ENCODE measurements at places on chromosomes 3 and 15.

GRCh38 chr3:58840949-58841348 is 174.4 kb upstream of the FAM3D start:
- DNase-seq = no peak

GRCh38 chr15:64333986-64334929 is 21.7 kb downstream of the CSNK1G1 start:
- DNase-seq = peak; percentile 52

- DNase-seq = no peak
These were observed 15.8 kb downstream of the ILDR1 start for GRCh38 chr3:122006267-122006666.

DNA sequence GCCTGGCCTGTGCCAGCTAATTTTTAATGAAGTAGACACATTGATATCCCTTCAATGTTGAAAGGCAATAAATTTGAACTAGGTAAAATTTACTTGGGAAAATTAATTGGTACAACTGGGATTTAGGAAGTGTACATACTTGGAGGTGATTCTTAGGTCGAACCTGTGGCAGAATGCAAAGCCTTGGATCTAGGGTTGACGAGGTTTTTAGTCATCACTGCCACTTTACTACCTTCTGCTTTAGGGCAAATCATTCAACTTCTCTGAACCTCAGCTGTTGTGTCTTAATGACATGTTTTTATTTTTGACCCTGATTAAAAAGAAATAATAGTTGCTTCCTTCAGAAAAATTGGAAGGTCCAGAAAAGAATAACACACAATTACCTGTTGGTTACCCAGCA is 2.5 kb downstream of the APPL1 start:
- DNase-seq = no peak

- no peak for DNase-seq
These were observed 61.5 kb downstream of the APBA2 start for GRCh38 chr15:28947221-28947674.

DNA sequence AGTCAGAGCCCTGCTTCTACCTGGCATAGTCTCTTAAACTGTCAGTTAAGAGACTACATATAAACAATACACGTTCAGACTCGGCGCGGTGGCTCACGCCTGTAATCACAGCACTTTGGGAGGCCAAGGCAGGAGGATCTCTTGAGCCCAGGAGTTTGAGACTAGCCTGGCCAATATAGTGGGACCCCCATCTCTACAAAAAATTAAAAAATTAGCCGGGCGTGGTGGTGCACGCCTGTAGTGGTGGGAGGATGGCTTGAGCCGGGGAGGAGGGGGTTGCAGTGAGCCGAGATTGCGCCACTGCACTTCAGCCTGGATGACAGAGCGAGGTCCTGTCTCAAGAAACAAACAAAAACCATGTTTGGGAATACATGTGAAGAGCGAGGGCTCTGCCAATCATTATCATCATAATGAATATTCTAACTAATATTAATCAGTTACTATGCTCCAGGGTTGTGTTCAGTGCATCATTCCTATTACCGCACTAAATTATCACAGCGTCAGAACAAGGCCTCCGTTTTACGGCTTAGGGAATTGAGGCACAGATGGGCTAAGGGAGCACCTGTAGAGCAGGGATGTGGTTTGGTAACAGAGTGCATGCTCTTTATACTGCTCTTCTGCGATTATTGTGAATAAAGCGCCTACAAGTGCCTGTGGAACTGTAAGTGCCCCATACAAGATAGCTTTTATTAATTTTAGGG is 844 bp upstream of the UQCC5 start:
- DNase-seq = no peak

- no peak for DNase-seq
These were observed 1013.6 kb downstream of the ROBO1 start for GRCh38 chr3:78754066-78754743.

- DNase-seq = no peak
These were observed 209.5 kb downstream of the MAGI1 start for GRCh38 chr3:65829228-65829627.

DNA sequence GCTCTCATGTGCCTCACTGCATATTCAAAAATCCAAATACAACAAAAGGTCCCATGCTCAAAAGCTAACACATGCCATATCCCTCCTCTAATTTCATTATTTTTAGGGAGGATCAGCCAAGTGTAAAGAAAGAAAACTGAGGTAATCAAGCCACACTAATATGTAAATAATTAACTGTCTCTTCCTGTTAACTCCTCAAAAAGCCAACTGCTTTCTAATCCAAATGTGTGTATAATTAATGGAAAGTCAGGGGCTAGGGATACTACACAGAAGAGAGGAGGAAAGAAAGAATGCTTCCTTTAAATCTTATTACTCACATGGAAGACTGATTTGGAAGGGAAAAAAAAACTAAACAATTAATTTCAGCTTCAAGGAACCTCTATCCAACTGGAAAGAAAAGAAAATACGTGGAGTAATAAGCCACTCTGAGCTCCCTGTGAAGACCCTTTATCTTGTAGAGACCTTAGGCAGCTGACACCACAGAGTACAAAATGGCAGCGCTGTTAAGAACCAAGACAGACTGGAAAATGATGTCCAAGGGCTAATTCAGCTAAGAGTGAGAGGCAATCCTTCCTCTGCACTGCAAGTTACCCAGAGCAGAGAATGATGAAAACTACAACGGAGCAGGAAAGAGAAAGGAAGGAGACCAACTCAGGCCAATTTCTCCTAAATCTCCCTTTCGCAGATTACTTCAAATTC is 56.8 kb downstream of the ZNF148 start:
- no peak for DNase-seq

GRCh38 chr3:3851621-3852323 is 52.5 kb downstream of the LRRN1 start:
- DNase-seq = no peak

- DNase-seq = no peak
These were observed 149.4 kb downstream of the VGLL4 start for GRCh38 chr3:11494131-11494916.

DNA sequence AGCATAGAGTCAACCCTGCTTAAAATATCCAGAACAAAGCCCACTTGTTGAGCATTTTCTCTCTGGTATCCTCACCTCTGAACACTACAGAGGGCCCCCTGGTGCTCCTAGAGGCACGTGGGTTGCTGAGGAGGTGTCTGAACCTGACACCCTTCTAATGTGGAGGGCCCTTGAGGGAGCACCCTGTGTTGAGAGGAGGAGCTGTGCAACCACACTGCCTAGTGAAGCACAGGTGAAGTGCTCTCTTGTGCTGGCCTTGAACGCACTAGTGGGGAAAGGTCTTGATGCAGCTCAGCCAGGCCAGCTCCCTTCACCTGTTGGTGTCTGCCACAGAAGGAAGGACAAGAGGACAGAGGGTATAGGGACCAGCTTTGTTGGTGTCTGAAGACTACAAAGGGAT is 51.9 kb downstream of the CCK start:
- no peak for DNase-seq

GRCh38 chr15:43214592-43215295 is 6.1 kb downstream of the EPB42 start:
- no peak for DNase-seq

DNA sequence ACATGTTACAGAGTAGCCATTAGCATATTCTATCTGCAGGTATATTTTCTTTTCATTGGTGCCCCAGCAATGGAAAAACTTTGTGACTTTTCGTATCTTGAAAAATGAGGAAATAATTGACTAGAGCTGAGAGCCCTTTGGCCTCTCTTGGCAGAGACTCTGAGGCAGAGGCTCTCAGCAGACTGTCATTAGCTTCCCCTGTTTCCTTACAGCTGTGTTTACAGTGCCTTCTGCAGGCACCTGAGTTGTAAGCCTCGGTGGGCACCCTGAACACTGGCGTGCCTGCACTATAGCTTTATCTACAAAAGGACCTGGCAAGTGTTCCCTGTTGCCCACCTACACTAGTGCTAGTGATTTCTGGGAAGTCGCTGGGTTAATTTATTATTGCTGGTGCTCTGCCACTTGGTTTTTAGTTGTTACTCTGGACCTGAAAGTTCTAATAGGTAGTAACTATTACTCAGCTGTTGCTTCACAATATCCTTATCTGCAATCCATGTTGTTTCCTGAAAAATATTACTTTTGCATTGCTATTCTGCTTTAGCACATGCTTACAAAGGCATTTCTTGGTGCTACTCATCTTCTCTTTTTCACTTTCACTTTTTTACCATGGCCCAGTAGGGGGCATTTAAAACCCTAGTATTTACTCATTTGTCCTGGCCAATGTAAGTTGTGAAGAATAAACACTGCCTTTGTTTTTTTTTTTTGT is 7.8 kb upstream of the GPR171 start:
- peak; percentile 43 for DNase-seq

DNA sequence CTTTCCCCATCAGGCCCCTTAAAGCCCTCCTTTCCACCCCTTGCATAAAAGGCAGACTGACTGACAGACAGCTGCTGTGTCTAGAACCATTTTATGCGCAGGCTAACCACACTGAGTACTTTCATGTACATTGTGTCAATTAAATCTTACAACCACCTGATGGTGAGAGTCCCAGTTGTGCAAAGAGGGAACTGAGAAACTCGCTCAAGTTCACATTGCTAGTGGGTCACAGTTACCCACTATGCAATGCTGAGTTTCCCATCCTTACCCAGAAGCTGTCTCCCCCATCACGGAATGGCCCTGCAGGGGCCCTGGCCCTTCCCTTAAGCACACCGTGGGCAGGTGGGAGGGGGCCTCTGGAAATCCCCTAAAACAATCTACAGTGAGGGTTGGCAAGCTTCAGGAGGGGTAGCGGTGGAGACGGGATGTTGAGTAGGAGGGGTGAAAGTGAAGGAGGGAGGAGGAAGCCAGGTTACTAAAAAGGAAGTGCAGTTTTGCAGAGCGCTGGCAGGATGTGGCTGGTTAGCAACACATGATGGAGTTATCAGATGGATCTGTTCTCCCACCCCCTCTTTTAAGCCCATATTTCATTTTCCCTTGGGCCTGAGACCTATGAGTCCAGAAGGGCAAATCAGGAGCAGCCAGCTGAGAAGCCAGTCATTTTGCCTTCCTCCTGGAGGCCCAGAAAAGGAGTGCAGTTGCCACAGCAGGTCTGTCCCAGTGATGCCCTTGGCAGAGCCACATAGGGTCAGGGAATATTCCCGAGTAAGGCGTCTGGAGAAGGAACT is 30.0 kb downstream of the STARD5 start:
- peak; percentile 46 for DNase-seq

- no peak for DNase-seq
These were observed 47.6 kb downstream of the RAP2B start for GRCh38 chr3:153209596-153209995.

DNA sequence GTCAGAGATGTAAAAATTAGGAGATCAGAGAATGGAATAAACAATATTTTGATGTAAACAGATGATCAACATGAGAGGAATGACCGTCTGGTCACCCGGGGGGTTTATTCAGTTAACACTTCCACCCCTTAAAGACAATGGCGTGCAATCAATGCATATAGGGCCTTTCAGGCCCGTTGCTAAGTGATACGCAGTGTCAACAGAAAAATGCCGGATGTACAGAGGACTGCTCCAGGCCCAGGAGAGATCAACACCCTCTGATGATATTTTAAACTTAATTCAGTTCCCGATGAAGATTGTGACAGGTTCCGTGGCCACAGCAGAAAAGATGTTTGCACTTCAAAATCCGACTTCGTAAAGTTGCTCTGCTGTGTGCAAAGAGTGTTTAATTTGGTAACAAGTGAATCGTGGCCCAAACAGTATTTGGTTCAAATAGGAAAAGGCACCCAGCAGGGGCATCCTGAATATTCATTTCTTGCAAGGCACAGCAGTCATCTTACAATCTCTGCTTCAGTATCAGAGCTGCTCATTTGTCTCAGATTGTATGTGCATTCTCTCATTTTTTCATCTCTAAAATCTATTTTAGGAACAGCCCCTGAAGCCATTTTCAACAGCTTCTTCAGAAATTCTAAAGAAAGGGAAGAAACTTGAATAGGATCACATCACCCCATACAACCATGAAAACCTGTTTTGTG is 72.6 kb downstream of the FOXB1 start:
- no peak for DNase-seq

GRCh38 chr3:186974824-186975313 is 44.5 kb downstream of the ST6GAL1 start:
- no peak for DNase-seq

- no peak for DNase-seq
These were observed 256.1 kb downstream of the CHST2 start for GRCh38 chr3:143375698-143376097.

DNA sequence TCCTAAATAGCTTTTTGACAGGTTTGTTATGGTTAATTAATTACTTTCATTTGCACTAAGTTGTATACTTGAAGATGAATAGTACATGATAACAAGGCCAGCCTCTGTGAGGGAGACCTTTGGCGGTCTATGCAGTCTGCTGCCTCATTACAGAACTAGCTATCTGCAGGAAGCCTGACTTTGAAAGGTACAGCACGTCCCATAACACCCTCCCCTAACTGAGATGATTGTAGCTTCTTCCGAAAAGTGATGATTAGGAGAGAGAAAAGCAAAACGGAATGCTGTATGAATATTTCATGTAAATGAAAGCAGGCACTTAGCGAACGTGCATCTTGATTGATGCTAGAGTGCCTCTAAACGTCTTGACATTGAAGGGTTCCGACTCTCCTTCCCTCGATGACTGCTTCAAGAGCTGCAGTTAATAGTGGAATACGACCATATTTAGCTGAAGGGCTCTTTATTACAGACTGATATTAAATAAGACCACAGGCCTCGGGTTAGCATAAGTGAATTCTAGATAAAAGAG is 116.2 kb upstream of the TMCO5A start:
- DNase-seq = no peak

- DNase-seq = no peak
These were observed 3.3 kb downstream of the SNAPC5 start for GRCh38 chr15:66494262-66494661.

Data from mucosa of descending colon (tissue), 3 donors.